Karpas-422 (cell line): ENCODE measurements at places on chromosomes 11 and 22.

DNA sequence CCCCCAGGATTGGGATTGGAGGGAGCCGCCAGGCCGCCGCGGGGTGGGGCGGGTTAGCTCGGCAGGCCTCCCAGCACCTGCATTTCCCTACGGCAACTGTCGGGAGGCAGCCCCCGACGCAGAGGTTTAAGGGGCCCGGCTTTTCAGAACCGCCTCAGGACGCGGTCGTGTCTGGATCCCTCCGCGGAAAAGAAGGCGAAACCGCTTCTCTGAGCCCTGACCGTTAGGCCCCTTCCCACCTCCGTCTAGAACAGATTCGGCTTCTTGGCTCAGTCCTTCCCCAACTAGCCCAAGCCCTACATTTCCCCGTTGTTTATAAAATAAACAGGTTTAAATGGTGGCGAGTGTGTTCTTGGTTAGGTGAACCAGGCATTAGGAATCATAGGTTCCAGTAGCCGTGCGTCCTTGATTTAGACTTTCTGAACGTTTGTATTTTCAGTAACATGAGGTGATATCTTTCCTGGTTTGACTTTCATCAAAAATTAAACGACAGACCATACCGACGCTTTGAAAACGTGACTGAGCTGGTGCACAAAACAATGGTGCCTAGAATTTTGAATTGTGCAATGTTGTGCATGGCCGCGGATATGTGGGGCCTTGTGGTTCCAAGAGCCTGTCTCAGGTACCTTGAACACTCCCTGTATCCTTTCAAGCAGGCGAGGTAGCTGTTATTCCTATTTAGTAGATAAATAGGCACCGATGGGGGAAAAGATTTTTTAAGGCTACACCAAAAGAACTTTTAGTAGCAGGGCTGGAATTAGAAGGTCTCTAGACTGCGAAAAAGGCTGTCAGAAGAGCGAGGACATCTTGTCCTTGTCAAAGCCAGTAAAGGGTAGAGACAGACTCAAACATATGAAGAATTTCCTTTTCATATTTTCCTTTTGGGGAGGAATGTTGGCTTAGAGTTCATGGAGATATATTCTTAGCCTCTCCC lies 1.2 kb upstream of the HSPA8 start:
- DNase-seq = peak; percentile 85

DNA sequence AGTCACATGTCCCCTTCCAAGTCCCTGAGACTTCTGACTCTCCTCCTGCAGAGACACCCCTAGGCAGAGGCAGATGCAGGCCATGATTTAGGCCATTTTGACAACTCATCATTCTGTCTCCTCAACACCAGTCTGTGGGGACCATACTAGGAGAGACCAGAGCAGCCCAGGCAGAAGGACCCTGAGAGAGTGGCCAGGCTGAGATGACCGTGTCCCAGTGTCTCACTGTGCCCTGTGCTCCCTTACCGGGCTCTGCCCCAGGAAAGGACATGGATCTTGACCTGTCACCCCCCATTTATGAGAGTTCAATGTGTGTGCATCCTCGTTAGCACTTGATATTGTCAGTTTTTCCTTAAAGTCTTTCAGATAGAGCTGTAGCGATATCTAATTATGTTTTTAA lies 52.4 kb upstream of the IGLL5 start:
- no peak for DNase-seq

DNA sequence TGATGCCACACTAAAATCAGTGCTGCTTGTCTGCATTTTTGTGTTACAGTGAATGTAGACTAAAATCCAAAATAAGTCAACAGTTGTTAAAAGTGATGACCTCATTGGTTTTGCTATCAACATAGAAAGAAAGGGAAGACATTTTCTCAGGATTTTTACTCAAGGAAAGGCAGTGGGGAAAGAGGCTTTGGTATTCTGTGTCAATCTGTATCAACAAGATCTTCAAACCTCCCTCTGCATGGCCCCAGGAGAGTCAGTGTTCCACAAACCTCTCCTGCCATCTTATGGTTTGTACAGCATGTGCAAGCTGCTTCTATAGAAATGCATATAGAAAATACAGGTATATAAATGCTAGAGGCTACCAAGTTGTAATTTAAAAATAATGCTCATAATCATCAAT lies 13.8 kb upstream of the OR51M1 start:
- peak; percentile 57 for DNase-seq

GRCh38 chr11:124727474-124727873 lies 12.3 kb upstream of the NRGN start:
- no peak for DNase-seq

DNA sequence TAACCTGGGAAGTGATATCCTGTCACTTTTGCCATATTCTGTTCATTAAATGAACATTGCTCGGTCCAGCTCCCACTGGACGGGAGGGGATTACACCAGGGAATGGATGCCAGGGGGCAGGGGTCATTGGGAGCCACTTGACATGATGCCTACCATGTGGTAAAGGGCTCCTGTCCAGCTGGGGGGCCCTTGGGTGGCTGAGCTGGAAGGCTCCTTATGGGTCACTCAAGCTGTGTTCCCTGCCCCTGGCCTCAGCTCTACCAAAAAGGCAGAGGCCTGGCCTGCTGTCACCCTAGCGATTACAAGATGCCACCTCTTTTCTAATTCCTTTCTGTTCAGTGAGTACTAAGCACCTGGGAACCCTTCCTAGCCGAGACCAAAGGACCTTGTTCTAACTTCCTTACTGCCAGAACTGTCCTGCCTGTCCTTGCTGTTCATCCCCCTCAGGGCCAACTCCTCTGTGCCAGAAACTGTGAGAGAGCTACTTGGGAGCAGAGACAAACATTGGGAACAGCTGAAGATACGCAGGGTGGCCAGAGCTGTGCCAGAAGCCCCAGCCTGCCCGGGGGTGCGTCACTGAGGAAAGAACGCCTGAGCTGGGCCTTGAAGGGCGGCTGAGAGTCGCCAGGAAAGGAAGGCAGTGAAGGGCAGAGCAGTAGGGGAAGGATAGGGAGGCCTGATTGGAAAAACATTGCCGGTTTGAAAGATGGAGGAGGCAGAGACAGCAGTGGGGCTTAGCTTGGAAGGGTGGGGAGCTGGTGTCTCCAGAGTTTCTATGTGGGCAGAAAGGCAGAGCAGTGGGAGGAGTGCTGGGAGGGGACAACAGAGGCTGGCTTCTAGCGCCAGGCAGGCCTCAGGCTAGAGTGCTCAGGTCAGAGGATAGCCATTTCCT lies 12.7 kb upstream of the UVRAG start:
- no peak for DNase-seq

- DNase-seq = peak; percentile 40
Observed at GRCh38 chr11:111826322-111826950, 44.9 kb downstream of the ALG9 start.

GRCh38 chr11:2674658-2675131 lies 25.1 kb downstream of the KCNQ1OT1 start:
- DNase-seq = no peak

GRCh38 chr22:37145180-37146050 lies 4.3 kb downstream of the IL2RB start:
- no peak for DNase-seq

DNA sequence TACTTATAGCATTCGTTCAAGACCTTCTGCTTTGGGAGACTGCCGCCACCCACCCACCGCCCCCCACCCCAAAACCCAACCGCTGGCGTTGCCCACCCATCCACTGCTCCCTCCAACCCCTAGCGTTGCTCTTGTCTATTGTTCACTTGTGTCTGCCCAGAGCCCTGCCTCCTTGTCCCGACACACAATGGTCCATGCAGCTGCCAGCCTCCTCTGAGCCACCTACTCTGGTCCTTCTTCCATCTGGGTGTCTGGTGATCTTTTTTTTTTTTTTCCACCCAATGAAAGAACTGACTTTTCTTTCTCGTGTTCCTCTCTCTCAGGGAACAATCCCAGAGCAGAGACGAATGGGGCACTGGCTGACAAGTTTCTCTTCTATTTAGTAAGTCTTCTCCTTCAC lies 256.0 kb upstream of the SESN3 start:
- DNase-seq = no peak

DNA sequence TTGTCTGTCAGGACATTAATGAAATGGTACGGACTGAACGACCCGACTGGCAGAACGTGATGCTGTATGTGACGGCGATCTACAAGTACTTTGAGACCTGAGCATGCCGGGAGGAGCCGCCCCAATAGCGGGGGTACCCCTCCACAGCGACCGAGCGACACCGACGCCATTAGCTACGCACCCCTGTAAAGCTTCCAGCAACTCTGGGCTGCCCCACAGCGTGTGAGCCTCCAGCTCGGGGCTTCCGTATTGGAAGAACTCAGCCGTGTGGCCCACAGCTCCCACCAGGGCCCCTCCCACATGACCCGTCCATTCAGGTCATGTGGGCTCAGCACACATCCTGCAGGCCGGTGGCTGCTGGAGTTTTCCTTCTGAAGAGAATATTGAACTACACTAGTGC lies 12.9 kb upstream of the ADORA2A start:
- no peak for DNase-seq

DNA sequence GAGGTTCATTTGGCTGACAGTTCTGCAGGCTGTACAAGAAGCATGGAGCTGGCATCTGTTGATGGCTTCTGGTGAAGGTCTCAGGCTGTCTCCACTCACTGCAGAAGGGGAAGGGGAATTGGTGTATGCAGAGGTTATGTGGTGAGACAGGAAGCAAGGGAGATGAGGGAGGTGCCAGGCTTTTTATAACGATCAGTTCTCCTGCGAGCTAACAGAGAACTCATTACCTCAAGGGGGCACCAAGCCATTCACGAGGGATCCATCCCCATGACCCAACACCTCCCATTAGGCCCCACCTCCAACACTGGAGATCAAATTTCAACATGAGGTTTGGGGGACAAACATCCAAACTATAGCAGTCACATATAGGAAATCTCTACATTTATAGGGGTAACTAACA lies 38.7 kb upstream of the E2F8 start:
- DNase-seq = peak; percentile 78

DNA sequence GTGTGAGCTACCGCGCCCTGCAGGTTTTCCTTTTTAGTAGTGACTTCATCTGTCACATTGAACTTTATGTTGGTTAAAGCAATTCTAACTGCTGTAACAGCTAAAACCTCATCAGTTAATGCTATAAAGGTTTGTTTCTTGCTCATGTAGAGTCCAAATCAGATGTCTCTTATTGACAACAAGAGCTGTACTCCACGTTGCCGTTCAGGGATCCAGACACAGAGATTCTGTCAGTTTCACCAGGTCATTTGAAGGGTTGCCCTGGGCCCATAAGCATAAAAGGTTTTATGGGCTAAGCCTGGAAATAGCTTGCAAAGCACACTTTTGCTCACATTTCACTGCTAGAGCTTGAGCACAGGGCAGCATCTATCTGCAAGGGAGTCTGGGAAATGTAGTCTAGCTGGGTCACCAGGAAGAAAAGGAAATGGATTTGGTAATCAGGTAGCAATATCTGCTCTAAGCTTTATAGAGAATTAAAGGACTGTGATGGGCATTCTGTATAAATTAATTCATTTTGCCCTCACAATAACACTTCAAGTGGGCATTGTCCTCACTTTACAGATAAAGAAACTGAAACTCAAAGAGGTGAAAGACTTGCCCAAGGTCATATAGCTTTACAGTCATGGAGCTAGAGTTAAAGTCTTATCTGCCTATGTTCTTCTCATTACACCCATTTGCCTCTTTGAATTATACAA lies 25.2 kb upstream of the PTPRJ start:
- DNase-seq = peak; percentile 63

- DNase-seq = no peak
Observed at GRCh38 chr11:11043721-11044120, 185.9 kb upstream of the ZBED5 start.

DNA sequence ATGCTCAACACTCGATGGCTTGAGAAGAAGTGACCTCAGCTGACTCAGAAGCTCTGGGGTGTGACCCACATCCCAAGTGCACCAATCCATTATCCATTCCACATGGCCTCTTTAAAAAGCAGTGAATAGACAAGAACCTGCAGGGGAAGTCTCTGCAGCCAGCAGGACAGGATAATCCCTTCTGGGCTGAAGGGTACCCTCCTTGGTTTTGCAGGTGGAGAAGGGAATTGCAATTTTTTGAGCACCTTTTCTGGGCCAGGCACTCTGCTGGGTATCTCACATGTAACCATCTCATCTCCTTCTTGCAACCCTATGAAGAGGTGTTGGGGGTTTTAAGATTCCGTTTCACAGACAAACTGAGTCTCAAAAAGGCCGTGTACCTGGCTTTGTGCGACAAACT lies 76.6 kb downstream of the MYO18B start:
- DNase-seq = no peak

DNA sequence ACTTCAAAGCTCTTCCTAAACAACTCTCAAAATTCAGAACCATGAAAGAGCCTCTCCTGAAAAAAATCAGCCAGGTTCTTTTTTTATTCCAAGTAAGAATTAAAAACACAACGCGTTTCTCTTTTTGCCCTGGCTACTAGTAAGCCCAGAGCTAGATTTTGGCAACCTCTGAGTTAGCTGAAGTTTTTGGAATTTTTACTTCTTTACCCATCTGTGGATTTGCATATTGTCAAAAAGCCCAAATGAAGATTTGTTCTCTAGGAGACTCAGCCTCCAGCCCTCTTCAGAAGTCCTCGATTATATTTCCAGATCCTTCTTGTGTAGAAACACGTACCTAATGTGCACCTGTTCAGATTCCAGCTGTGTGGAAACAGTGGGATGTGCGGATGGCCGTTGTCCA lies 517.9 kb downstream of the TBC1D22A start:
- no peak for DNase-seq

DNA sequence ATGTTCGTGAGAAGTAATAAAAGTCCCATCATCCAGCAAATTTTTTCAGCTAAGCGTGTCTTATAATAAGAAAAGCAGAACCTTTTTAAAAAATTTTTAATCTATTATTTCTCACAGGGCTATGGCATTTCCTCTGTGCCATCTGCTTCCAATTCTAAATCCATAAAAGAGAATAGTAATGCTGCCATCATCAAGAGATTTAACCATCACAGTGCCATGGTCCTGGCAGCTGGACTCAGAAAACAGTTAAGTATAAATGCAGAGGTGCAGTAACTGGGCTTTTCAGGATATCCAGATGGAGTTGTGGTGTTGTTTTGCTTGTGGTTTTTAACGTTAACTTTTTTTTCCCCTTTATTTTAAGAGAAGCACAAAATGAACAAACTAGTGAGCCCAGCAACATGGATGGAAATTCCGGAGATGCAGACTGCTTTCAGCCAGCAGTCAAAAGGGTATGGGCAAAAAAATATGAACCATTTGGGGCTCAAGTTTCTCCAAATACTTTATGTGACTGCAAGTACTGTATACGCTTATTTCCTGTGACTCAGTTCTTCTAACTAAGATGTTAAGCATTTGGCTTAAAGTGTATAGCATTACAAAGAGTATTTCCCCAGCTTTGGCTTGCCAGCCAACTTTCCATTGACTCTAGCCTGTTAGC lies 25.2 kb downstream of the GTF2H1 start:
- no peak for DNase-seq

GRCh38 chr11:134762248-134763029 lies 350.4 kb upstream of the B3GAT1 start:
- no peak for DNase-seq

GRCh38 chr11:12598330-12599256 lies 75.6 kb upstream of the TEAD1 start:
- peak; percentile 29 for DNase-seq
